Memory B cell (primary cell): ENCODE measurements at places on chromosomes 3 and 15.

DNA sequence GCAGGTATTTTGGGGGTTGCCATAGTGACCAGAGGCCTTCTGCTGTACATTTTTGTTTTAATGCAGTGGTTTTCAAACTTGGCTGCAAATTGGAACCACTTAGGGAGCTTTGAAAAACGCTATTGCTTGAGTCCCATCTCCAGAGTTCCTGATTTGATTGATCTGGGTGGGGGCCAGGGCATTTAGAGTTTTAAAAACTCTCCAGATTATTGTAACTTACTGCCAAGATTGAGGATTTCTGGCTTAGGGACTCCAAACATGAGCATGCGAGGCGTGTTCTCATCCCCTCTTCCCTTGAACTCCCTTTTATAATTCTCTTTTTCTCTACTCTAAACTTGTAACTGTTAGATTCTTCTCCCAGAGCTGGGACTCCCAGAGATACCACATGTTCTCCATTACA lies 340.8 kb upstream of the SUCLG2 start:
- DNase-seq, result no peak

DNA sequence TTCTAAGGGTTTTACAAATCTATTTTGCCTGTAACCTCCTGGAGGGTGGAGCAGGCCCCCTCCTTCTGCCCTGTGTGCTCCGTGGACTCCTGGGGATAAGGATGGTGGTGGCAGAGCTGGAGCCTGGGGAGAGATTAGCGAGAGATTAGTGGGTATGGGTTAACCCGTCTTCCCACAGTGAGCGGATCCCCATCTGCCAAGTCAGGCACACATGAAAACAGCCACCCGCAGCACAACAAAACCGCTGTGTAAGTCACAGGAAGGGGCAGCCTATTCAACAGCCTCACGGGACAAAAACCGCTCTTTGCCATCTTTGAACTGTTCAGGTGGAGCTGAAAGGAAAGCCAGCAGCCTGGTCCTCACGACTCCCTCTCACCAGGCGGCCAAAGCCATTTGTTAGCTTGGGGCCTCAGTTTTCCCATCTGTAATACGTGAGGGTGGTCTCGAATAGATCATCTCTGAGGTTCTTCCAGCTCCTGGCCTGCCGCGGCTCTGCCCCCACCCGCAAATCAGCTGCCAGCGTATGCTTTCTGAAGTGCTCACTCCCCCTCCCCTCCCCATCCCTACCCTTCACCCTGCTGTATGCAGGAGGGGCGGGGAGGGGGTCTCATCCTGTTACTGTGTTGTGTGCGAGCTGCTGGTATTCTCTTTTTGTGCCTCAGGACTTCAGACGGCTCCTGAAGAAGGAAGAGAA lies 43.6 kb downstream of the PDIA5 start:
- DNase-seq, result no peak

- no peak for DNase-seq
Observed at GRCh38 chr3:138964264-138964663, 17.2 kb downstream of the FOXL2NB start.

- DNase-seq, result no peak
Observed at GRCh38 chr15:31278544-31279220, 48.0 kb upstream of the KLF13 start.

DNA sequence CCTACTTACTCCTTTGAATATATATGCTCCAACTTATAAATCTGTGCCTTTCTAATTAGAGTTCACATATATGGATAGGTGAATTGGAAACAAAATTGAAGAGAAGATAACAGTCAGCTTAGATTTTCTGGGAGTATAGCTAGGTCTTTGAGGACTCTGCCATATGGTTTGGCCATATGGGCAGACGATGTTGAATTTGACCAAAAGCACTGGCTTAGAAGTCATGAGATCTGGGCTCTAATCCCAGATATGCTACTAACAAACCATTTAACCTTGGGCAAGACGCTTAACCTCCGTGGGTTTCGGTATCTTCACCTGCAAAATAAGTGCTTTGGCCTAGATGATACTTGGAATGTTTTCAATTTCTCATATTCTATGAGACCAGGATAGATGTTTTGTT lies 154.1 kb downstream of the LSAMP start:
- DNase-seq, result no peak

DNA sequence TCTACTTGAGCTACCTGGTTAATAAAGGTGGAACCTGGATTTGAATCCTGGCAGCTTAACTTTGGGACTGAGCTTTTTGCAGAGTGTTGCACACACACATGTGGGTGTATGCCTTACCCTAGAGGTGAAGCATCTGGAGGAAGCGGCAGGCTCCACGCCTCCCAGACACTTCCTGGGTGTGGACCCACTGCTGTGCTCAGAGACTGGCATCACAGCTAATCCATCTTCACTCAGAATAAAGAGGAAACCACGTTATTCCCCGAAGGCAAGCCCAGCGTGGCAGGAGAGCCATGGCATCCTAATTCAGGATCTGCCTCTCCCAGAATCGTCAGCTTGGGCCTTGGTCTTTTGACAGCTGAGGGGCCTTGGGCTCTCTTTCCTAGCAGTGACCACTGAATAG lies 25.5 kb downstream of the CCDC13 start:
- no peak for DNase-seq

- DNase-seq, result no peak
Observed at GRCh38 chr3:150798122-150798618, 35.2 kb upstream of the SIAH2 start.

DNA sequence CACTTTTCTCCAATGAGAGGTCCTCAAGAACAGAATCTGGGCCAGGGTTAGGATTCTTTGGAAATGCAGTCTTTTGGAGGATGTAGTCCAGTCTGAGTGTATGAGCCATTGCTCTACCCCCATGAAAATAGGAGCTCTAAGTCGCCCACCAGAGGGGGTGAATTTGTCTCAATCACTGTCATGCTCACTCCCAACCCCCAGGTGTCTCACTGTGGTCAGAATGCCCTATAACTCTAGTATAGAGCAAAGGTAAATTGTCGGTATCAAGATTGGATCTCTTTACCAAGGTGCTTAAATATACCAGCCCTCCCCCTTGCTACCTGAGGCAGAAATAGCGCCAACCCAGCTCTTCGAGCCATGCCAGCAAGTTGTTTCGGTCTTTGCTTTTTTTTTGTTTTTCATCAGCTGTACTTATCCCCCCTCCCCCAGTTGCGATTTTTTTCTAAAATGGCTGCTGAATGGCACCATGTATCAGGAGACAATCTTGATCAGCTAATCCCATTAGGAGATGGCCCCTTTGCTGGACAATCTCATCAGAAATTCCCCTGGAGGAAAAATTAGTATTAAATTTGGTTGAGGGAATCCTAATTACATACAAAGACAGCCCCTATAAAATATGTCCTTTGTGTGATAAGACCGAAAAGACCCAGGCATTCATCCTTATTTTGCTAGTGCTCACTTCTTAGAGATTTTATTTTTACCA lies 130.7 kb downstream of the EBLN2 start:
- DNase-seq, result no peak

- no peak for DNase-seq
Observed at GRCh38 chr15:66228807-66229735, 24.5 kb downstream of the MEGF11 start.

- no peak for DNase-seq
Observed at GRCh38 chr3:76267851-76268380, 482.6 kb upstream of the ZNF717 start.

DNA sequence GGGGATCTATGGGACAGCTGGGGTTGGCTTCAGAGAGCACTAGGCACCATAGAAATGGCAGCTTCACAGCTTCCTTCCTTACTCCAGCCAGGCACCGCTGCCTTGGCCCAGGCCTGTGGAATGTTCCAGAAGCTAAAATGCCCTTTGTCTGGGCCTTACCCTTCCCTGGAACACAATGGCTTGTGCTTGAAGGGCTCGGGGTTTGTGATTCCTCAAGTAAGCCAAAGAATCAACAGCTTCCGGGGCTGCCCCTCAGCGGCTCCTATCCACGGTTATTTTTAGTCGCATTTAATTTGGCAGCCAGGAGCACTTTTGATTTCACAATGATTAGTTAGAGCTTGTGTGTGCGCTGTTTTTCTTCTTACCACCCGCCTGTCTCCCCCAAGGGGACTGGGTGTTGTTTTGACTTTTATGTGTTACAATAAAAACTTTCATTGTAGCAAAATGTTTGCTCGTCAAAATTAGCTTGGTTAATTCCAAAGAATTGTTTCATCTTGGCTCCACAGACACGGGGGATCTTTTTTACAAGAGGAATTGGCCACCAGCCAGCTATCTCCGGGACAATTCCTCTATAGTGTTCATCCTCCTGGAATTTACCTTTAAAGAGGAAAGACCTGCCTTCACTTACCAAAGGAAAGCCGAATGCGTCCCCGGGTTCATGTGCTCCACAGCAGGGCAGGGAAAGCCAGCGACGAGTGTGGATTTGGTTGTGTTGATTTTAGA lies 73.8 kb downstream of the TLE3 start:
- no peak for DNase-seq

DNA sequence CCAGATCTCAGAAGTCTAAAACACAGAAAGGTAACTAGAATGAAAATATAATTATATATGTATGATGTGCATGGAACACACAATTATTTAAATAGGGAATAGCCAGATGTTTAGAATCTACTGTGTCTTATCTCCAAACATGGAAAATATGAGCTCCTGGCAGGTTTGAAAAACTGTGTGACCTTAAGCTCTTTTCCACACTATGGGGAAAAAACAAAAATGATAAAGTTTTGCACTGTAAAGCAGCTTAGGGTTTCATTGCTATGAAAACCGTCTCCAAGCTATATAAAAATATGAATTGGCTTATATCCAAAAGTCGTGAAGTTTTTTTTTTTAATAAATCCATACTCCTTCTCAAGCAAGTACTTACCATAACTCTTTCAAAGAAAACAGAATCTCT lies 159.8 kb downstream of the ERC2 start:
- no peak for DNase-seq
